ENCODE measurements at places on chromosomes 1 and 21.

GRCh38 chr1:157085421-157085820 lies 14.2 kb downstream of the ETV3L start:
- no peak for DNase-seq

GRCh38 chr1:83751602-83752001 lies 247.3 kb downstream of the TTLL7 start:
- DNase-seq: no peak

- peak; percentile 66 for DNase-seq
Observed at GRCh38 chr21:42413500-42413899, 9.8 kb downstream of the UBASH3A start.

- no peak for DNase-seq
Observed at GRCh38 chr1:152786077-152786476, at the start of gene LCE1E. LCE1E (plus strand) TSS chr1:152786257; CDS start chr1:152787300, 1,043 bp downstream.

- DNase-seq: no peak
Observed at GRCh38 chr1:182968151-182968741, 15.3 kb upstream of the SHCBP1L start.

- no peak for DNase-seq
Observed at GRCh38 chr1:214707306-214708087, 104.5 kb downstream of the CENPF start.

DNA sequence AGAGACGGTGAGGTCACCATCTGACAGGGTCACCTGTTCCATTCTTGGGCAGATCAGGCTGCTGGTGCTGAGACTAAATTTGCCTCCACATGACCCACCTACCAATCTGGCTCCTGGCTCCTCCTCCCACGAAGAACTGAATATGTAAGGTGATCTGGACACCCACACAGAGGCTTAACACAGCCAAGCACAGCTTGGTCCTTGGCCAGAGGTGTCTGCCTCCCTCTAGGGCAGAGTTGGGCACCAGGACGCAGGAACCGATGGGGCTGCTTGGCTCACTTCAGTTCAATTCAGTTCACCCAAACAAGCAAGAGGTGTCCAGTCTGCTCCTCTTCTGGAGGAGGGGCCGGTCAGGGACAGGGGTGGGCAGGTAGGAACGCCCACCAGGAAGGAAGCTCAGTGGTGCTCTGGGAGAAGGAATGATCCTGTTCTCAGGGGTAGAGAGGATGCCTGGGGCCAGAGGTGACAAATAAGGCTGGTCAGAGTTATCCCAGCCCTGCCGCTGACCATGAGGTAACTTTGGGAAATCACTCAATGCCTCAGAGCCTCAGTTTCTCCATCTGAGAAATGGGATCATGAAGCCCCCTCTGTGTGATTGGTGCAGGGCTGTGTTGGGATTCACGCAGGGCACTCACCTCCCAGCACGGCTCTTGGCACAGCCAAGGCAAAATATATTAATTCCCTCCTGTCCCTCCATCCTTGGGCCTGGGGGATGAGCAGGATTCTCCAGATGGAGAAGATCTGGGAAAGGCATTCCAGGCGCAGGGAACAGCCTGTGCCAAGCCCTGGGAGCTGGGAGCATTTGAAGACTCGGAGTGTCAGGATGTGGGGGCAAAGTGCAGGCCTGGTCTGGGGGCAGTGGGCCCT lies 284.5 kb downstream of the PTPRU start:
- DNase-seq: no peak

GRCh38 chr1:175893192-175893591 lies 149.8 kb upstream of the TNR start:
- DNase-seq: no peak

DNA sequence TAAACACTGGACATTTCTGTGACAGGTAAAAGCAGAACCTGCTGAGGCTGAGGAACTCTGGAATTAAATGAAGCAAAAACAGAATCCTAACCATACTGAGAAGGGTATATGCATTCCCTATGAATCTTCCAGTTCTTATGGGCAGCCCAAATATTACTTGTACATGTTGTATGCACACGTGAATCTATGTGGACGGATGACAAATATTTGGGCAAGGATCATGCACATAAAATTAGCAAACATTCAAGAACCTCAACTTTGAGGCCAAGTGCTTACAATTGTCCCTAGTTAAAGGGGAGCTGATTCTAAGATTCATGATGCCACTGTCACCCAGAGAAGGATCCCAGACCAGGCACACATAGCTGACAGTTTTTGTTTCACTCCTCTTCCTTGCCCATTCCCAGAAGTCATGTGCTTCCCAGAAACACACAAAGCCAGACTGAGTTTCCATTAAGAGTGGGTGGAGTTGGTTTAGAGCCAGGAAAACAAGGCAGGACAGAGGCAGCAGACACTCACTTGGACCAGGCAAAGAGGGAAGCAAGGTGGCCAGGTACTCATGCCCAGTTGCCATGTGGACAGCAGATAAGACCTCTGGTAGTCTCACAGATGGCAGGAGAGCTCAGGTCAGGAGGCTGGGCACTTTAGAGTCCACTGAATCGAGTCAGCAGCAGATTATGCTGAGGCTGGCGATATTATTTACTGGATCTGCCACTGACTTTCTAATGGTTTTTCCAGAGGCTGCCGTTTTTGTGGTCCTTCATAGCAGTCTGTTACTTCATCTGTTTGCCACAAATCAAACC lies 25.6 kb downstream of the AK2 start:
- DNase-seq: no peak

GRCh38 chr1:29105822-29106221 lies 17.9 kb downstream of the TMEM200B start:
- DNase-seq: no peak

- no peak for DNase-seq
Observed at GRCh38 chr1:180505732-180506335, 3.5 kb upstream of the ACBD6 start.

DNA sequence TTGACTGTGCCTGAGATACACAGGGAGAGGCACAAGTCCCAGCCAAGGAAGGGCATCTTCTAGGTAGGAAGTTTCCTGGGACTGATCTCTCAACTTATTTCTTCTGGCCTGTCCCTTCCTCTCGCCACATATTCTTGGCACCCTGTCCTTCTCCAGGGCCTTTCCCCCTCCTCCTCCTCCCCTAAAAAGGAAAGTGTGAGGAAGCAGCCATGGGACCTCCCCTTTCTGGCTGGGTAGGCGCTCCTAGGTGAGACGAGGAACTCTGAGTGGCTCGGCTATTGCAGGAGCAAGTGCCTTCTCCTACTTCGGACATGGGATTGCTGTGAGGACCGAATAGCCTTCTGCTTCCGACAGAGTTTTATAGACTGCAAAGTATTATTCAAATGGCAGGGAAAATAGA lies 15.5 kb upstream of the MTARC2 start:
- no peak for DNase-seq

DNA sequence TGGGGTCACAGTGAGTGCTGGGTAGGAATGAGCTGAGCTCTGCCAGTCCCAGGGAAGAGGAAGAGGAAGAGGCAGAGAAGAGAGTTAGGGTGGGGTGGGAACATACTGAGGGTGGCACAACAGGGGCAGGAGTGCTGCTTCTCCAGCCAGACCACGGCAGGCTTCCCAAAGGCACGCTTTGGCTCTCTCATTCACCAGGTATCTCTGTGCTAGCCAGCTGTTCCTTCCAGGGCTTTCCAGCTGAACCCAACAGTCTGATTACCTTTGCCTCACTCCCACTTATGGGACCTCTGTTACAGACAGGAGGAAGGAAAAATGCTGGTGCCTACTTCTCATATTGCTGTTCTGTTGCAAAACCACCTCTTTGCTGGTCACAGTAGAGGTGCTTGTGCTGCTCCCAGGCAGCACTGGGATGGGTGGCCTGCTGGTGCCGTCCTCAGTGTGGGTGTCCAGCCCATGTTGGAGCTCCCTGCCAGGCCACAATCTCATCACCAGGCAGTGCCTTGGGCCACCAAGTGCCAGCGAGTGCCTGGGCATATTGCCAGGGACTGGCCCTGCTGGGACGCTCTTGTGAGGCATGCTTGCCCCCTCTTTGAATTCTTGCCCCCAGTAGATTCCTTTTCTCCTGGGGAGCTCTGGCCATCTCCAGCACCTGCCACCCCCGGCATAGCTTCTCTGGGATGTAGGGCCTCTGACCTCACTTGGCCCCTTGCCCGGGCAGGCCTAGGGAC lies 2.1 kb downstream of the ADORA1 start:
- no peak for DNase-seq

GRCh38 chr1:214494706-214495105 lies 56.7 kb downstream of the PTPN14 start:
- no peak for DNase-seq

- no peak for DNase-seq
Observed at GRCh38 chr1:181344091-181344490, 139.2 kb upstream of the CACNA1E start.

DNA sequence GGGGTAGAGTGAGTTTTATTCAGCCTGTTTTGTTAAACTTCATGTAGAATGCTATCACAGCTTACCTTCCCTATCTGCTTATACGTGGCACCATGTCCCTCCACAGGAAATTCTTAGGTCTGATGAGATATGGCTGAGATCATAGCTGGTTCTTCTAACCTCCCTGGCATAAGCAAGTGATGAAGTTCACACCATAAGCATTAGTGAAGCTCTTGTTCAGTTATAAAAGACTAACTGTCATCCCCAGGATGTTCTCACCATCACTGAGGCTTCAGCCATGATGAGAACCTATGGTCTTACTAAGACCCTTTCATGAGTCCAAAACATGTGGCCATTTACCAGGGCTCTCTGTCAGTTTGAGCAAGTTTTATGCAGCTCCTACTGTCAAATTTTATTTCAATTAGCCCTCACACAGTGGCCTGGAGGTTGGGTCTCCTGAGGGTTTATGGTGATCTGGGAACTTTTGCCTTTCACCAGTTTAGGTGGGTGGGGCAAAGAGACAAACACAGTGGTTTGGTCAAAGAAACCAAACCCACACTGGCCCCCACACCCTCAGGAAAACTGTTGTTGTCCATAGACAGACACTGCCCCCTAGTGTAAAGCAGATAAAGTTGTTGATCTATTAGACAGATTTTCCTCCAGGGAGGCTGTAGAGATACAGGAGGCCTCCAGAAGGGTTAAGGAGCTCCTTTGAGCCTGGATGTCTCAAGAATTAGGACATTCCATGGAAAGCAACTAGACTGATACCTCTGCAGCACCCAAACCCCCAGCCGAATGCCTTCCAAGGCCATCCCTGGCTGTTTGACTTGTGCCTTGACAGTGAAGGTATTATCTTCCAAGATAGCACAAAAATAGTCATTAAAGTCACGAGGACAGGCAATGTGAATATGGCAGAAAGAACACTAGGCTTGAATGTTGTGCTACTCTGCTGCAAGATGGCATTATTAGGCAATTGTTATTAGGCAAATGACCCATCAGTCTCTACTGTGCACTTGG lies 5.0 kb downstream of the SLC22A15 start:
- DNase-seq: peak; percentile 10

DNA sequence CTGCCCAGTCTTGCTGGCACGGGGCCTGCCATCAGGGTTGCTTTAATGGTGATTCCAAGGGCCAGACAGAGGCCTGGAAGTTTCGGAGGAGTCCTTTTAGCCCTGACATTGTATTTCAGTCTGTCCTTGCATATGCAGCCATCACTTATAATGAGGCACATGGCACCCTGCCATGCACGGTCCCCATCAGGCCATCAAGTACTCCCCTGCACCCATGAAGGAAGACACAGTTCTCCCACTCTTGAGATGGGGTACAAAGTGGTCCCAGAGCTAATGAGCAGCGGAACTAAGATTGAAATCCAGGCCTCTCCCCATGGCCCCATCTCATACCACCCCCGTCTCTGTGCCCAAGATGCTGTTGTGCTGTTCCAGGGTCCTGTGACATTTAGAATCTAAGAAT lies 596.6 kb downstream of the PTPRU start:
- no peak for DNase-seq

GRCh38 chr1:53417074-53417511 lies 42.1 kb upstream of the DMRTB1 start:
- DNase-seq: no peak

DNA sequence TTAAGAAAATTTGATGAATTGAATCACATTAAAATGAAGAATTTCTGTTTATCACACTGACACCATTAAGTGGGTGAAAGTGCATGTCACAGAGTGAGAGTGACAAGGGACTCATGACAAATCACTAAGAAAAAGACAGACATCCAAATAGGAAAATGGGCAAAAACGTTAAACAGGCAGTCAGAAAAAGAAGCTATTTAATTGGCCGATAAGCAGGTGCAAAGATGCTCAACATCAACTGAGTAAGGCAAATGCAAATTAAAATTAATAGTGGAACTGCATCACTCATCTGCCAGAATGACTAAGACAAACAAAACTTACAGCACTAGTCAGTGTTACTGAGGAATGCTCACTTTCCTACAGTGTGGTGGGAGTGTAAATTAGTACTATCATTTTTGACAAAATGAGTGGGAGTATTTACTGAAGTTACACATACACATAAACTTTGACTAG lies 39.2 kb upstream of the RUNX1 start:
- peak; percentile 40 for DNase-seq

DNA sequence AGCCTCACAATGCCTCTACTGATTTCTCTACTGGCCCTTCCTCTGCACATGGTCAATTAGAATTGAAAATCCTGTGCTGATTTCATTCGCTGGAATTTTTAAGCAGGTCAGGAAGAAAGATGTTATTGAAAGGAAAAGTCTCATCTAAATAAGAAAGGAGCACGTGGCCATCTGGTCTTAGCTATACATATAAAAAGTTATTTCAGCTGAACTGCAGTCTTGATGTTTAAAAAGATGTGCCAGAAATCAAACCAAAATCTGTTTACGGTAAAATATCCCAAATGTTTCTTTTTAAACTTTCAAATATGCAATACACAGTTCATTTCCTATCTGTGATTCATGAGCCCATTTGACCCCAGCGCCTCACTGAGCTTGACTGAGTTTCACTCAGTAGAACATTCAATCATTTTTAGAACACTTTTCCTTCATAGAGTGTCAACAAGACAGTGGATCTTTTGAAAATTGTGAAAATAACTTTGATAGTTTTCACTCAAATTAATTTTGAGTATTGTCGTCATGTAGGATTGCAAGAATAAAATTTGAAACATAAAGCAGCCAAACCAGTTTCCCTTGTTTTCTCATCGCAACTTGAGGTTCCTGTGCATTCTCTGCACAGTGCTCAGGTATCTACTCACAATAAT lies 293.6 kb downstream of the PTPRC start:
- no peak for DNase-seq

GRCh38 chr1:232968965-232969364 lies 18.6 kb downstream of the NTPCR start:
- no peak for DNase-seq

DNA sequence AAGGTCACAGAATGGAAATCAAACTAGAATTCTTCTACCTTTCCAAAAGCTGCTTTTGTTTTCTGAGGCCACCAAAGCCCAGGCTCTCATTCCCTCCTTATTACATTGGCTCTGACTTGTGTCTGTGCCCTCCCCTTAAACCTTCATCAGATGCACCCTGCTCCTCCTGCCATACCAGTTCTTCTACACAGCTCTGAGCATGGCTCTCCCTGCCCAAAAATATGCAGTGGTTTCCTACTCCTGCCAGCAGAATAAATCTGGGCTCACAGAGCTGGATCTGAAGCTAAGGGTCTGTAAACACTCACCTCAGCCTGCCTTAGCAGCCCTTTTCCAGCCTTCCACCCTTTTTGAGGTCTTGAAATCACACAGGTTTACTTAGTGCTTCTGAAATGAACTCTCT lies 55.0 kb downstream of the TTC3 start:
- DNase-seq: no peak

- DNase-seq: peak; percentile 80
Observed at GRCh38 chr1:24502065-24502708, 449 bp upstream of the RCAN3 start.

- no peak for DNase-seq
Observed at GRCh38 chr1:155485945-155486344, 76.7 kb downstream of the ASH1L start.
